A172 (cell line): ENCODE measurements at places on chromosomes 7 and 10. TPM values are rescaled to one million over a fixed set of nuclear protein-coding genes. Genes with fewer than 3 reads are reported as not detected.
A peak's percentile ranks its signal among the peaks of the same experiment; 100 is the strongest.

DNA sequence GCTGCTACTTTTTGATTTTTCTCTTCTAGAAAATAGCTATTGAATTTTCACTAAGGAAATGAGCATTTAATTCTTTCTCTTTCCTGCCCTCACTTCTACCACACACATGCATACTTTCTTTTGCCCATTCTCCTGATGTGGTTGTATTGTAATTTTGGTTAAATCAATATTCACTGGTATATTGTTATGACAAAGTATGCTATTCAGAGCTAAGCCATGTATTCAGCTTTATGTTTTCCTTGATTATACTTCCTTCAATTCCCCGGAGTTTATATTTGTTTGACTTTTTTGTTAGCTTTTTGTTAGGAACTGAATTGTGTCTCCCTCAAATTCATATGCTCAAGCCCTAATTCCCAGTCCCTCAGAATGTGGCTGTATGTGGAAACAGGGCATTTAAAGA lies 24.0 kb downstream of the LRRC72 start:
- no peak for DNase-seq

- DNase-seq: peak; percentile 5
These were observed 554.8 kb downstream of the SORCS1 start for GRCh38 chr10:106609470-106610266.

Gene PHYHIPL
- not detected in 2 replicates for total RNA-seq

- DNase-seq: no peak
These were observed 100.7 kb downstream of the GNAI1 start for GRCh38 chr7:80235334-80235733.

- DNase-seq: no peak
These were observed 80.9 kb downstream of the CACNB2 start for GRCh38 chr10:18221123-18221522.

GRCh38 chr7:129670656-129671055 lies 59.1 kb downstream of the NRF1 start:
- DNase-seq: no peak

- no peak for DNase-seq
These were observed 7.8 kb downstream of the ELMO1 start for GRCh38 chr7:37440738-37441385.
